ENCODE measurements at places on chromosomes 4 and X. TPM values are rescaled to one million over a fixed set of nuclear protein-coding genes. Genes with fewer than 3 reads are reported as not detected.

Gene PRKG2
- total RNA-seq = 3.5 TPM

Gene BEX5
- total RNA-seq = 3.3 TPM

Gene RAB40AL
- total RNA-seq = 2.0 TPM

Gene PABPC4L
- total RNA-seq = 0.98 TPM

Gene TCEANC
- total RNA-seq = 4.6 TPM

- H3K27me3 ChIP-seq = peaks cover 4% of the 10 kb centered on the region
- H3K4me1 ChIP-seq = no peaks in the 10 kb centered on the region
- peak overlapping the region; percentile 59 for H3K4me3 ChIP-seq
These were observed 845 bp downstream of the ZAR1 start for GRCh38 chr4:48490680-48491513.

DNA sequence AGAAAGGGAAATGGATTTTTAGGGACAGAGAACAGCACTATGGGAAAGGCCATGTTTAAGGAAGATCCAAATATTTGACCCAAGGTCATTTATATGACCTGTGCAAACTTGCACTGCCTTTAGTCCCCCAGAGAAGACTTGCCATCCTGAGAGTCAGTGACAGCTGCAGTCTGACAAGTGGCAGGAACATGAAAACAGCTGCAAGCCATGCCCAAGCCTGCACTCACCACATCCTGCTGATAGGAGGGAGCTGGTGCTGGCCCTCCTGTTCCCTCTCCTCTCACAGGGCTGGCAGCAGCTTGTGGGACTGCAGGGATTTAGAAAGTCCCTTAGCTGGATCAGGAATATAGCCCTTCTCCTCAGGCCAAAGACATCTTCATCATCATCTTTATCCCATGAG is 187.7 kb downstream of the RAP1GDS1 start:
- no peak overlapping the region for H3K4me3 ChIP-seq
- no peaks in the 10 kb centered on the region for H3K4me1 ChIP-seq
- H3K27me3 ChIP-seq = no peaks in the 10 kb centered on the region
- DNase-seq = no peak

- no peaks in the 10 kb centered on the region for H3K36me3 ChIP-seq
- DNase-seq = no peak
These were observed 62.7 kb downstream of the TMEM131L start for GRCh38 chr4:153528705-153529485.

GRCh38 chr4:26171941-26172340 is 148.9 kb upstream of the RBPJ start:
- no peak overlapping the region for H3K4me3 ChIP-seq
- no peaks in the 10 kb centered on the region for H3K27me3 ChIP-seq
- no peak overlapping the region for H3K27ac ChIP-seq
- no peak for DNase-seq
- no peaks in the 10 kb centered on the region for H3K36me3 ChIP-seq
- H3K4me1 ChIP-seq = no peaks in the 10 kb centered on the region

DNA sequence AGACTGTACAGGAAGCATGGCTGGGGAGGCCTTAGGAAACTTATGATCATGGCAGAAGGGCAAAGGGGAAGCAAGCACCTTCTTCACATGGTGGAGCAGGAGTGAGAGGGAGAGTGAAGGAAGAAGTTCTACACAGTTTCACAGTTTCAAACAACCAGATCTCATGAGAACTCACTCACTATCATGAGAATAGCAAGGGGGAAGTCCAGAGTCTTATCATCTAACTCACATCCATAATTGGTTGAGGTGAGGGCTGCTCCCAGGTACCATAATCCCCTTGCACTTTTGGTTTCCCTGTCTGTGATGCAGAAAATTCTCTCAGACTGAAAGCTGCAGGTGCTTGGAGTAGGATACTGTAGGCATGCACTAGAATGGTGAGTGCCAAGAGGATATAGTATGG is 233.8 kb upstream of the CPEB2 start:
- no peak overlapping the region for H3K4me3 ChIP-seq
- no peak for DNase-seq
- H3K4me1 ChIP-seq = no peaks in the 10 kb centered on the region
- H3K27me3 ChIP-seq = no peaks in the 10 kb centered on the region
- no peaks in the 10 kb centered on the region for H3K36me3 ChIP-seq
- no peak overlapping the region for H3K27ac ChIP-seq

DNA sequence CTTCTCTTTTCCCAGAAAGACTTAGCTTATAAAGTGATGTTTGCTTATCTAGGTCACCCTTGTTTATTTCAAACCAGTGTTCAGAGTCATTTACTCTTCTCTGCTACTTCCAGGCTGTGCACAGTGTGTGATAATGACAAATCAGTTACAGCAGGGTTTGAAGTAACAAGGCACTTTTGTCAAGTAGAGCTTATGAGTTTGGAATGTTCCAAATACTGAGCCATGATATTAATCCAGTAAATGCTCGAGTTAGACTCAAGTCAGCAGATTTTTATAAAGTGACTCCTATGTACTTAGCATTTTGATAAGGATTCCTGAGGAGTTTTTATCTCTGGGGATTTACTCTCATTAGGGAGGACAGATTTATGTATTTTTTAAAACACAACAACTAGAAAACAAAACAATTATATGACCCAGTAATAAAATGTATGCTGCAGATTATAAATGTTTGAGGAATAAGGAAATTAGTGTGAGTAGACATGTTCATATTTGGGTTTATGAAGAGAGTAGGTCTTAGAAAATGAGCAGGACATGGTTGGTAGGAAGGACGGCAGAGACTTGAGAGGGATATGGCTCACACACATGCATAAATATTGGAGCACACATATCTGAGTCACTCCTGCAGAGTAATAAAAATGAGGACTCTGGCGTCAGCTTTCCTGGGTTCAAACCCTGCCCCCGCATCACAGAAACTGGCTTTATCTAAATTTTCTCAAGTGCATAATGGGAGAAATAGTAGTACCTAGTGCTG is 271.2 kb downstream of the FBXO8 start:
- H3K4me1 ChIP-seq = no peaks in the 10 kb centered on the region
- no peak for DNase-seq
- no peaks in the 10 kb centered on the region for H3K27me3 ChIP-seq
- no peaks in the 10 kb centered on the region for H3K36me3 ChIP-seq

DNA sequence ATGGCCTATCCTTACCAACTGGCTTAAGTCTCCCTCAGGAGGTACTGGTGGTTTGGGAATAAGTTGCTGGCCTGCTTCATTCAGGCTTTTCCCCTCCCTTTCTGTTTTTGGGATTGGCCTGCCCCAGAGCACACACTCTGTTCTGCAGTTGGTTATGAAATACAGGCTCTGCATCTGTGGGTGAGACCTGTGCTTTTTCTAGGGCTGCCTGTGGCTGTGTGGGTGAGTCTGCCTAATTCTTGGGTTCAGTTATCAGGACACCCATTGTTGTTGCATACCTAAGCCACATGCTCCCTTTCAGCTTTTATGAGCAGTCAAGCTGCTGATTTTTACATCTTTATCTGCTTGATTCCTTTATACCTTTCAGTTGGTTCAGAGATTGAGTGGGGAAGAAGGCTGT is 19.0 kb upstream of the CWH43 start:
- no peaks in the 10 kb centered on the region for H3K27me3 ChIP-seq
- H3K36me3 ChIP-seq = no peaks in the 10 kb centered on the region
- no peaks in the 10 kb centered on the region for H3K4me1 ChIP-seq
- H3K4me3 ChIP-seq = no peak overlapping the region
- no peak for DNase-seq
- H3K27ac ChIP-seq = no peak overlapping the region

- no peaks in the 10 kb centered on the region for H3K36me3 ChIP-seq
- no peaks in the 10 kb centered on the region for H3K4me1 ChIP-seq
- no peak overlapping the region for H3K27ac ChIP-seq
- no peak overlapping the region for H3K4me3 ChIP-seq
- no peaks in the 10 kb centered on the region for H3K27me3 ChIP-seq
These were observed 873.5 kb downstream of the PDHA2 start for GRCh38 chr4:96713271-96713850.

- H3K27me3 ChIP-seq = no peaks in the 10 kb centered on the region
- no peak overlapping the region for H3K27ac ChIP-seq
- H3K4me3 ChIP-seq = no peak overlapping the region
- H3K36me3 ChIP-seq = no peaks in the 10 kb centered on the region
- no peaks in the 10 kb centered on the region for H3K4me1 ChIP-seq
These were observed 76.2 kb upstream of the CD99 start for GRCh38 chrX:2614911-2615310.

- H3K4me1 ChIP-seq = no peaks in the 10 kb centered on the region
- peaks cover 12% of the 10 kb centered on the region for H3K27me3 ChIP-seq
- no peak overlapping the region for H3K4me3 ChIP-seq
- H3K27ac ChIP-seq = no peak overlapping the region
- DNase-seq = no peak
These were observed 66.5 kb downstream of the PDHA1 start for GRCh38 chrX:19410259-19410658.

GRCh38 chr4:61805979-61806378 is 605.9 kb downstream of the ADGRL3 start:
- no peaks in the 10 kb centered on the region for H3K27me3 ChIP-seq
- H3K4me3 ChIP-seq = no peak overlapping the region
- no peaks in the 10 kb centered on the region for H3K36me3 ChIP-seq
- no peaks in the 10 kb centered on the region for H3K4me1 ChIP-seq

Data from breast epithelium (tissue), 4 donors.